ENCODE measurements at places on chromosomes 11 and 22.
A peak's percentile ranks its signal among the peaks of the same experiment; 100 is the strongest.

- peak; percentile 43 for DNase-seq
Observed at GRCh38 chr11:118923721-118924587, 1.8 kb downstream of the BCL9L start.

DNA sequence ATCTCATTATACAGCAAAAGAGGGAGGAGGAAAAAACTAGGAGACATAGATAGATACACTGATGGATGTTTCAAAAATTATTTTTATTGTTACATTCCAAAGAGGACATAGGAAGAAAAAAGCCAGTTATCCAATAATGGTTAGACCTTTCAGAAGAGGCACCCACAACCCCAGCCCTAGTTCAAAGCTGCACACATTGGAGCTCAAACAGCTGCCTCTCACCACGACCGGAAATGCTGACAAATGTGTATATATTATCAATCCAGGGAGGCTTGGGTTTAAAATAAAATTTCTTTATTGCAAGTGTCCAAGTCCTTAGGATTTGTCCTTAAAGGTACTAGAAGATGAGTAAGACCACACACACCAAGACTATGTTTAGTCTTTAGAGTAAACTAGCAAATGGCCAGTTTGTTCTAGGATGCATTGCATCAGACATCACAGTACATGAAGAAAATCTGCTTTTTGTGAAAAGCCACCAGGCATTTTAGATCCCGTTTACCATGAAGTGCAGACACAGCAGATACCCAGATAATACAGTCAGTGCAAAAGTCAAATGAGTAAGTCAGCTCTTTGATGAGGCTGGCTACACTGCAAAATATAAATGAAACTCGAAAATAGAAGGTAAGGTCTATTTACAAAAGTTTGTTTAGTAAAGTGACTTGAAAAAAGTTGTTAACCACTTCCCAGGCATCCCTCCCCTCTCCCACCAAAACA lies 4.6 kb upstream of the ASCL3 start:
- DNase-seq: no peak

GRCh38 chr11:1261241-1262071 lies 38.6 kb downstream of the MUC5B start:
- no peak for DNase-seq

DNA sequence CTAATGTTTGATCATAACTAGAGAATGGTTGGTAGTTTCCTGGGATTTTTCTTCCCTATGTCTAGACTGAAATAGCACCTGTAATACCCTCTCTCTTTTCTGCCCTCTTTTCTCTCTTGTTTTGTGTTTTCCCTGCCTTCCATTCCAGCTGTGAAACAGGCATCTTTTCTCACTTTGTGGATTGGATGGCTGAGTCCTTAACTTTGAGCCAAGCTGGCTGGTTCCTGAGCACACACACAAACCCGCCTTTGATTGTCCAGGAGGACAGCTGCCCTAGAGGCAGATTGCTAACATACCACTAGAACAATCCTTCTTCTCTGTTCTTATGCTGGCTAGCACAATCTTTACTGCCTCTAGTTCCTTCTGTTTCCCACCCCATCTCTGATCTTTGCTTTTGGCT lies 17.7 kb downstream of the CTNND1 start:
- DNase-seq: peak; percentile 47

- no peak for DNase-seq
Observed at GRCh38 chr11:57471496-57471895, 11.2 kb downstream of the RTN4RL2 start.

- peak; percentile 42 for DNase-seq
Observed at GRCh38 chr22:22558972-22559603, at the start of gene PRAME. Gene PRAME, minus strand, starts transcription at chr22:22559265. Its CDS starts 2,433 bp downstream, at chr22:22556832.

DNA sequence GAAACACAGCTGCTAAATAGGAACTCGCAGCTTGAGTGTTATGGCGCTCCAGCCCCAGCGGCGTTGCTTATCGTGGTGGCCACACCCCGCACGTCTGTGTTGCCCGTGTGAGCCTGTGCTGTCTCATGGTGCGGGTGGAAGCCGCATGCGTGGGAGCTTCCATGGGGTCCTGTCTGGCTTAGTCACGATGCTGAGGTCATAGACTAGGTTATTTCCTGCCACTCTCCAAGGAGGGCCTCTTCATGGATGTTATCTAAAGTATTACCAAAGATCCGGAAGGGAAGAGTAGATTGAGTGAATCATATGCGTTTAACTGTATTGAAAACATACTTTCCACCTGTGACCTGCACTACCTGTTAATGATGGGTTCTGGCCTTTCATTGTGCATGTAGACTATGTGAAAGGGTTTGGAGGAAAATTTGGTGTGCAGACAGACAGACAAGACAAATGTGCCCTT lies 21.7 kb downstream of the CTTN start:
- peak; percentile 32 for DNase-seq

DNA sequence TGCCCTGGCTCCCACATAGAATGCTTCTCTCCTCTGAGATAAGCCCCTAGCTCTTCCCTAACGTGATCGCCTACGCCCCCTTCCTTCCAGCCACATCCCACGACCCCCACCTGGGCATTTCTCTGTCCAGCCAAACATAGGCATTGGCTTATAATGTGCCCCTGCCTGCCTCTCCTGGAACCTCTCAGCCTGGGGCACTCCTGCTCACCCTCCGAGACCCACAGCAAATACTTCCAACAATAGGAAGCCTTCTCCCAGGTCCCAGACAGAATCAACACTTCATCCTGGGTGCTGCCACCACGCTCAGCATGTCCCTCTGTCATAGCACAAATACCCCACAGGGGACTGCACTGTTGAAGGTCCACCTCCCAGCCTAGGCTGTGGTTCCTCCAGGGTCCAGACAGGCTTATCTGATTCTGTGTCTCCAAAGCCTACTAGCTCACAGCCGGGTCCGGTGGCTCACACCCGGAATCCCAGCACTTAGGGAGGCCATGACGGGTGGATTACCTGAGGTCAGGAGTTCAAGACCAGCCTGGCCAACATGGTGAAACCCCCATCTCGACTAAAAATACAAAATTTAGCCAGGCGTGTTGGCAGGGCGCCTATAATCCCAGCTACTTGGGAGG lies 24.2 kb upstream of the TMPRSS4 start:
- no peak for DNase-seq

- peak; percentile 77 for DNase-seq
Observed at GRCh38 chr11:19723572-19724342, 11.1 kb downstream of the NAV2 start.

- DNase-seq: no peak
Observed at GRCh38 chr22:49139492-49140151, 688.1 kb downstream of the BRD1 start.

GRCh38 chr11:27783701-27784355 lies 83.6 kb upstream of the BDNF start:
- DNase-seq: no peak

DNA sequence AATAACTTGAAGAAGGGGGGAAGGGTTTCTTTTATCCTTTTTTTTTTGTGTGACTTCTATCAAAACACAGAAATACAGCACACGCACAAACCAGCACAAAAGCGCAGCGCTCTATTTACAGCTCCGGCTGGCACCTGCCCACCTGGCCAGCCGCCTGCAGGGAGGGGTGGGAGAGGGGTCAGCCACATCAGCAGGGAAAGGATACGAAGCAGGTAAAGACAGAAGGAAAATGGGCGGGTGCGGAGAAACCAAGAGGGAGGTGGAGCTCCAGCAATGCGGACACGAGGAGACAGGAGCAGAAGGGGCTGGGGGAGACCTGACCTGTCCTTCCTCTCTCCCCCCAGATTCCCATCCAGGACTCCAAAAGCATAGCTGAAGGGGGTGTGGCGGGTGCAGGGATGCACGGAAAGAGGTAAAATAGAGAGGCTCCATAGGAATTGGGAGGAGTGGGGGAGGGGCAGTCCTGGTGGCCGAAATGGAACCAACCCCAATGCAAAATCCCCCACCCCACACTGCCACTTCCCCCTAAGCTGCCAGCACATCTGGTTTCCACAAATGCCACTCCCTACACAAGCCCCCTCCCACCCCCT lies 14.1 kb downstream of the CXCR5 start:
- DNase-seq: no peak

- peak; percentile 38 for DNase-seq
Observed at GRCh38 chr11:74755395-74755995, 6.8 kb downstream of the RNF169 start.

DNA sequence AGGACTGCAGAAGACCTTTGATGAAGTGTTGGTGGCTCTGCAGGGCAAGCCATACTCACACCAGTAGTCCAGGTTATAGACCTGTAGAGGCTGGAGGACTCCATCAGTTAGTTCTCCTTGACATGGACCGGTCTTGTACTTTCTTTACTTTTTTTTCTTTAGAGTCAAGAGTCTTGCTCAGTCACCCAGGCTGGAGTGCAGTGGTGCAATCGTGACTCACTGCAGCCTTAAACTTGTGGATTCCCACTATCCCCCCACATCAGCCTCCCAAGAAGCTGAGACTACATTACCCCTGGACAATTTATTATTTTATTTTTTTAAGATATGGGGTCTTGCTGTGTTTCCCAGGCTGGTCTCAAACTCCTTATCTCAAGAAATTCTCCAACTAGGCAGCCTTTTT lies 49.6 kb upstream of the E2F8 start:
- DNase-seq: no peak

DNA sequence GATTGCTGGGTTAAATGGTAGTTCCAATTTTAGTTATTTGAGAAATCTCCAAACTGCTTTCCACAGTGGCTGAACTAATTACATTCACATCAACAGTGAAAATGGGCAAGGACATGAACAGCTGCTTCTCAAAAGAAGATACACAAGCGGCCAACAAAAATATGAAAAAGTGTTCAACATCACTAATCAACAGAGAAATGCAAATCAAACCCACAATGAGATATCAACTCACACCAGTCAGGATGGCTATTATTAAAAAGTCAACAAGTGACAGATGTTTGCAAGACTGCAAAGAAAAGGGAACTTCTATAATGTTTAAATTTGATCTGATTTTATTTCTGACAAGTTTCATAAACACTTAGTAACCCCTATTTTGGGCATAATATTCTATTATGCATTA lies 537.5 kb downstream of the DLG2 start:
- no peak for DNase-seq

- DNase-seq: no peak
Observed at GRCh38 chr11:100777103-100777502, 90.0 kb downstream of the ARHGAP42 start.

- DNase-seq: no peak
Observed at GRCh38 chr11:33730716-33731115, 5.5 kb downstream of the CD59 start.

- DNase-seq: no peak
Observed at GRCh38 chr11:64834723-64835615, 9.5 kb downstream of the CDC42BPG start.

GRCh38 chr11:10844356-10844755 lies 13.5 kb downstream of the ZBED5 start:
- DNase-seq: no peak

- peak; percentile 85 for DNase-seq
Observed at GRCh38 chr11:67373648-67374570, 511 bp upstream of the CLCF1 start.

GRCh38 chr11:35174666-35175065 lies 35.7 kb downstream of the CD44 start:
- no peak for DNase-seq

GRCh38 chr11:130295657-130296056 lies 19.1 kb downstream of the ZBTB44 start:
- no peak for DNase-seq

- DNase-seq: no peak
Observed at GRCh38 chr11:134283461-134284230, 7.5 kb downstream of the GLB1L3 start.

DNA sequence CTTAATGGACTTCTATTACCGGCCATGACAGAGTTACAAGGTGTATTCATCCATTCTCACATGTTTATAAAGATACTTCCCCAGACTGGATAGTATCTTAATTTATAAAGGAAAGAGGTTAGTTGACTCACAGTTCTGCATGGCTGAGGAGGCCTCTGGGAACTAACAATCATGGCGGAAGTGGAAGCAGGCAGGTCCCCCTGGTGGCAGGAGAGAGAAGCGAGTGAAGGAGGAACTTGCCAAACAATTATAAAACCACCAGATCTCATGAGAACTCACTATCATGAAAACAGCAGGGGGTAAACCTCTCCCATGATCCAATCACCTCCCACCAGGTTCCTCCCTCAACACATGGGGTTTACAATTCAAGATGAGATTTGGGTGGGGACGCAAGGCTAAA lies 170.0 kb upstream of the PDGFD start:
- no peak for DNase-seq

GRCh38 chr11:70824605-70825245 lies 426.4 kb downstream of the CTTN start:
- DNase-seq: no peak

DNA sequence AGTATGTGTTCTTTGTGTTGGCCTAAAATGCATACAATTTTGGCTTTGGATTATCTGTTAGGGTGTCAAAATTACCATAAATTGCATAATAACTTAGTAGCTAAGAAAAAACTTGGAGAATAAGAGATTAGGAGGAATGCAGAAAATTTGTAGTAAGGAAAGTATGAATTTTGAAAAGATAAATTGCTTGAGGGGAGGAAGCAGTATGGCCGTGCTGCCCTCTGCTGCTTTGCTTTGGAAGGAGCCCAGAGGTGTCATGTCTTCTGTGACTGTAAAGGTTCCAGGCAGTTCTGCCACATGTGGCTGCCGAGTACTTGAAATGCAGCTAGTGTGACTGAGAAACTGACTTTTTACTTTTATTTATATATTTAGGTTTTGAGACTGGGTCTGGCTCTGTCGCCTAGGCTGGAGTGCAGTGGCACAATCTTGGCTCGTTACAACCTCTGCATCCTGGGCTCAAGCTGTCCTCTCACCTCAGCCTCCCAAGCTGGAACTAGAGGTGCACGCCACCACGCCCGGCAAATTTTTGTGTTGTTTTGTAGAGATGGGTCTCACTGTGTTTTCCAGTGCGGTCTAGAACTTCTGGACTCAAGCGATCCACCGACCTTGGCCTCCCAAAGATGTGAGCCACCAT lies 1.8 kb downstream of the ADSL start:
- peak; percentile 63 for DNase-seq

DNA sequence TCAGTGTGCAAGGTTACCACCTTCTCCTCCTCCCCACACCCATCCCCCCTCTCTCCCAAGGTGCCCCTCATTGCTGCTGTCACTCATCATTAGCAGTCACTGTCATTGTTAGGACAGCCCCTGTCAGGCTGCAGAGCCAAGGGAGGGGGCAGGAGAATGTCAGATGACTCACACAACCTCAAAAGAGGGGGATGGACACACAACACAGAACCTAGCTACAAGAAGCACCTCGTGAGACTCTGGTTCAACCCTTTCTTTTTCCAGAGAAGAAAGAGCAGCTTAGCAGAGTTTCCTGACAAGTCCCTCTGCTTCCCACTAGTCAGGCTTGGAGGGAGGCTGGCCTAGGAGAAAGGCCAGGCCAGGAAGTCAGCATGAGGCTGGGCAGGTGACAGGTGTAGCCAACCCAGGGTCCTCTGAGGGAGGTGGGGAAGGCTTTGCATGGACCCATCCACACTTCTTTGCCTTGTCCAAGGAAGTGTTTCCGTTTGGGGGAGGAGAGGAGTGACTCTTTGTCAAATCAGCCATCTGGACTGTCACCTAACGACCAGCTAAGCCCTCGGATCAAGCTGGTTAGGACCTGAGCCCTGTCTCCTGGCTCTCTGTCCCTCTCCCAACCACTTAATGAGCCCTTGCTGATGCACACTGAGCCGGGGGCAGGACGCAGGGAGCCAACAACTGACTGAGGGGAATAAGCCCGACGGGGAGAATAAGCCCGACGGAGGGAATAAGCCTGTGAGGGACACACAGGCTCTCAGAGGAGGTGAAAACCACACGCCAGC lies 18.3 kb downstream of the ADORA2A start:
- no peak for DNase-seq

All from kidney capillary endothelial cell (primary cell).